ENCODE measurements at places on chromosomes 1 and 21.

DNA sequence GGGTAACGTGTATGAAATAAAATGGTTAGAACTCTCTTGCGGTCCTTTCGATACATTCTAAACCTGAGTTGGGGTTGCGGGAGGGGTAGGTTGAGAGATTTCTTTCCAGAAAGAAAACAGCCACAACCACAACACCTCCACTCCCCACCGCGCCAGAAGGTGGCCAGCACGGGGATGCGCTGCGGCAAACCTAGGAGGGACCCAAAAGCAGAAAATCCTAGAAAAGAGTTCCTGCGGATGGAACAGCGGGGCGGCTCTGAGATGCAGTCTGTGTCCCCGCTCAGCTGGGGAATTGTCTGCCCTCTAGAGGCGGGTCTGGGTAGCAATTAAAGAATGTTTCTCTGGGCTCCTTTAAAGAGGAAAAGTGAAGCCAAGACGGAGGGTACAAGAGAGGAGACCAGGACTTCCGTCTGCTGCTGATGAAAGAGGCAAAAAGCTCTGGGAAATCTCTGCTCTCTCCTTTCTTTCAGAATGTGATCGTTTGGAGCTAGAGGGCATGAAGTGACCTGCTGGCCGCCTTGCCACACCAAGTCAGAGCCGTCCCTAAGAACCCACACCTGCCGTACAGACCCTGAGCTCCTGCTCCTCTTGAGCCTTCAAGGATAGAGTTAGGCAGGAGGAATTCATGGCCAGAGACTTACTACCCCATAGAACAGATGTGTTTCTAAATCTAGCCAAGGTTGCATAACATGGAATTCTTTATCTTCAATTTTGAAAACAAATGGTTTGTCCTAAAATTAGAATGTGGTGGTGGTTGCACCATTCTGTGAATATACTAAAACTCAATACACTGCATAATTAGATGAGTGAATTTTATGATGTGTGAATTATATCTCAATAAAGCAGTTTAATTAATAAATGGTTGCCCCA is 46.5 kb upstream of the COA6 start:
- peak; percentile 79 for DNase-seq

GRCh38 chr1:157774412-157774811 is 2.5 kb downstream of the FCRL2 start:
- DNase-seq, result no peak

- peak; percentile 71 for DNase-seq
These were observed 5.4 kb downstream of the PLA2G2E start for GRCh38 chr1:19918057-19918456.

DNA sequence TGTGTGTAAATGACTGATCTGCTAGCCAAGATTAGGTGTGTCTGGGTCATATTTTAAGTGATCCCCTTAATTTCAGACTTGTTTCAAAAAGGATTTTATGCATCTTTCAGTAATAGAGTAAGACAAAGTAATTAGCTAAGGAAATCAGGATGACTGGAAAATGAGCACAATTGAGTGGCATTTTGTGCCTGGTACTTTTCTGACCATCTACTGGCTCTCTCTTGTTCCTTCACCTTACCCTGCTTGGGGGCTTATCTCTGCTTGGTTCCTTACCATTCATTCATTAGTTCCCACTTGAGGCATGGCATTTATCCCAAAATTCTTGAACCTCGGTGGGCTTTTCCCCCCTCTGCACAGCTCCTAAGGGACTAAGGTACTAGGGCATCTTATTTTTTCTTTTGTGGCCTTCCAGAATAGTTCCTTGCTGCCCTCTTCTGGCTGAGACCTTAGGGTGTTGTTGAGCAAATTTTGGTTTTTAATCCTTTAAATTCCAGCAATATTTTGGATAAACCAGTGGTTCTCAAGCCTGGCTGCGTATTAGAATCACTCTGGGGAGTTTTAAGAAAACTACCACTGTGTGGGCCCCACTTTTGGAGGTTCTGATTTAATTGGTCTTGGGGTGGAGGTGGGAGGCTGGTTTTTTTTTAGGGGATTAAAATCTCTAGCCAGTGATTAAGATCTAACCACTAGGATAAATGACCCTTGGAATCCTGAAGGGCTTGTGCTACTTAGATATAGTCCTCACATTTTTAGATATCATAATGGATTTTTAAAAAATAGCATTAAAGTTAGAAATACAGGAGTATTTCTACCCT is 50.8 kb downstream of the HS2ST1 start:
- DNase-seq, result peak; percentile 4

DNA sequence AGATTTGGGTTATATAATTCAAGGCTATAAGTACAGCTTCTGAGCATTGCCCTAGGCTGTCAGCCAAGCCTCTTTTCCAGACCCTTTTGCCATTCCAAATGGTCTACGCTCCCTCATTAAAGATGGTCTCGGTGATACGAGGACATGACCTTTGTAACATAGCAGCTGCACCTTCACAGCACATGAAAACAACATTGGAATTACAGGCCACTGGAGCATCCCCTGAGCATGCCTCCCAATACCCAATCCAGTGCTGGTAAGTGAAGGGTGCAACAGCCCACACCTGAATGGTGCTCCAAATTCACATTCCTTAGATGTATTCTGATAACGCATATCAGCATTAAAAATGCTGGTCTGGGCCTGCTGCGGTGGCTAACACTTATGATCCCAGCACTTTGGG is 20.1 kb upstream of the PTPRF start:
- no peak for DNase-seq

DNA sequence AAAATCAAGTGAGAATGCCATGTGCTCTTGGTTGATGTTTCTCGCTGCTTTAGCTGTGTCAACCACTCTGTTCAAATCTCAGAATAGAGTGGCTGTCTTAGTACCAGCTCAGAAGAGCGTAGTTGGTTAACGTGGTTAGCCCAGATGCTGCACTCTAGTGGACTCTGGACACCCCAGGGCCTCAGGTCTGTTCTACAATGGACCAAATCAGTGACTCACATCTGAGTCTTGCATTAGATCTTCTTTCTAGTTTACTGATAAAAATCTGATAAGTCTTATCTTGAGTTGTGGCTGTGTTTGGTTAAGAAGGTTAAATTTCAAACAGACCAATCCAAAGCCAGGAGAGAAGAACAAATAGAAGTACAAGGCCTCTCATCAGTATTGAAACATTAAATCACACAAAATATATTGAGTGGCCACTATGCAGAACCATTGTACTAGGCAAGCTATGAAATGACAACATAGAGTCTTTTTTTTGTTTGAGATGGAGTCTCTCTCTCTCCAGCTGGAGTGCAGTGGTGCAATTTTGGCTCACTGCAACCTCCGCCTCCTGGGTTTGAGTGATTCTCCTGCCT is 104.1 kb downstream of the NR5A2 start:
- DNase-seq, result no peak

- DNase-seq, result no peak
These were observed 454.5 kb downstream of the SMYD3 start for GRCh38 chr1:246052603-246053002.

DNA sequence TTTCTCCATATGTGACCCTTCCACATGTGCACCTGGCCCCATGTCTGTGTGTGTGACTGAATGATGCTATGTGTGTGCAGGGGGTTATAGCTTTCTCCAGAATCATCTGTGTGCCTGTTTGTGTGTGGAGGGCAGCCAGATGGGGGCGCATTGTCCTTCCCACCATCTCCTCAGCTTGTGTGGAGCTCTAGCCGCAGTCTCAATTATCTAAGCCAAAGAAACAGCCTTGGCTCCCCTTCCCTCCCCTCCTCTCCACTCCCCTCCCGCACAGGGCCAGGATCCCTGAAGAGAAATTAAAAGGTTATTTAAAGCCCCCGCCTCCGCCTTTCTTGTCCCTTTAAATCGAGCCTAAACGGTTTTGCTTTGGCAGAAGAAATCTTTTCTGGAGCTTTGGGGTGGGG is 1.8 kb upstream of the DMBX1 start:
- DNase-seq, result no peak

- DNase-seq, result no peak
These were observed 348.7 kb upstream of the NR5A2 start for GRCh38 chr1:199678771-199679170.

DNA sequence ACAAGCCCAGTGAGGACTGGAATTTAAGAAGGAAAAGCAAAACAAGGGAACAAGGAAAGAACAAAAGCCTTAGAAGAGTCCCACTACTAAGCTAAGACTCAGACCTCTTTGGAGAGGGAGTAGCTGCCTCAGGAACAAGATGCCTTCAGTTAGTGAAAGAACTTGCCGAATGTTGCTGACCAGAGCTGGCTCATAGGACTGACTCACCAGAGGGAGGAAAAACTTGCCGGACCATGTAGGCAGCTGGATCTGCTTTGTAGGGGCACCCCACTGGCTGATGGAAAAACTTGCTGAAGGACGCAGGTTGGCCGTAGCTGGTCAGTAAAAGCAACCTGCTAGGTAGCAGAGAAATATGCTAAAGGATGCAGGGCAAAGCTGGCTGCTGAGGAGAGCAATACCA is 15.3 kb upstream of the ZSWIM5 start:
- DNase-seq, result no peak

GRCh38 chr21:29585462-29585861 is 286.7 kb downstream of the BACH1 start:
- no peak for DNase-seq

GRCh38 chr1:26163684-26164035 is 4.8 kb downstream of the FAM110D start:
- DNase-seq, result no peak

DNA sequence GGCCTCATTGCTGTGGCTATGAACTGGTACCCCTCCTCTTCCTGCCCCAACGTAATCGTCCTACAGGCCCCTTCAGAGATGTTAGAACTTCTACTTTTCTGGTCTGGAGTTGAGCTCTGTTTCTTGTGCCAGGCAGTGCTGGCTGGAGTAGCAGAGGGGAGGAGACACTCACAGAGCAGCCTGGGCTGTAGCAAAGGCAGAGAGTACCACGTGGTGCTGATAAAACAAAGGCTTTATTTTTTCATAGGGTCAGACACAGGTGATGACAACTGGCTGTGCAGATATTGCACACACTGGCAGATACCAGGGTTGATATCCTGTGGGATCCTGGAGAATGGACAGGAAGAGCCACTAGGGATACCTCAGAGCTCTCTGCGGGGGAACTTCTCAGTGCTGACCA is 23.2 kb downstream of the CRCT1 start:
- no peak for DNase-seq

DNA sequence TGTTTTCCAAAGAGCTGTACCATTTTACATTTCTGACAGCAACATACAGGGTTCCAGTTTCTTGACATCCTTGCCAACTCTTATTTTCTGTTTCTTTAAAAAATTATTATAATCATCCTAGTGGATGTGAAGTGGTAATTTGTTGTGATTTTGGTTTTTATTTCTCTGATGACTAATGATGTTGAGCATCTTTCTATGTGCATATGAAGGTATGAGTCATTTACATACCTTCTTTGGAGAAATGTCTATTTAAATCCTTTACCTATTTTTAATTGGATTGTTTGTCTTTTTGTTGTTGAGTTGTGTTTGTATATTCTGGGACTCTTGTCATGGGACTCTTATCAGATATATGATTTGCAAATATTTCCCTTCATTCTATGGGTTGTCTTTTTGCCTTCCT is 20.8 kb upstream of the MPC2 start:
- DNase-seq, result no peak

DNA sequence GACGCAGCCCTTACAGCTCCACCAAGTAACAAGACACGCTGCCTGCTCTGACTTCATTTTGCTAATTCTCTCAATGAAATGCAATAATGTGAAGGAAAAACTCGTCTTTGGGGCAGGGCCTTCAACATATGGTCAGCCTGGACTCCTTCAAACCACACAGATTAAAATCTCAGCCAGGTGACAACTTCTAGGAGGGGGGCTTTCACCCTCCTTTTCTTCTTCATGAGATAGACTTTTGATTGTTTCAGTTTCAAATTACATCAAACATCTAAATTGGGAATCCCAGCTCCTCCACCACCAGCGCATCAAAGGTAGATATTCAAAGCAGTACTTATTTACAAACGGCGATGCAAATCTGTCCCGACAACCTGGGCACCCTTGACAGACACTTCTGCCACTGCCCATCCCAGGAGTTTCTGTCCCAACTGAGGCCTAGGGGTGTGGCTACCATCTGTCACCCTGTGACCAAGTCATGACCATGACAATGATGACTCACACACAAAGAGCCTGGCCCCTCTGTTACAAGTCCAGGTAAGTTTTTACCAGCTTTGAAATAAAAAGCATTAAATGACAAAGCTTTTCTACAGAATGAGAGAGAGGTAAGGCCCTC is 29.7 kb downstream of the SSBP3 start:
- no peak for DNase-seq

GRCh38 chr1:109769330-109770078 is 5.8 kb upstream of the EPS8L3 start:
- no peak for DNase-seq

DNA sequence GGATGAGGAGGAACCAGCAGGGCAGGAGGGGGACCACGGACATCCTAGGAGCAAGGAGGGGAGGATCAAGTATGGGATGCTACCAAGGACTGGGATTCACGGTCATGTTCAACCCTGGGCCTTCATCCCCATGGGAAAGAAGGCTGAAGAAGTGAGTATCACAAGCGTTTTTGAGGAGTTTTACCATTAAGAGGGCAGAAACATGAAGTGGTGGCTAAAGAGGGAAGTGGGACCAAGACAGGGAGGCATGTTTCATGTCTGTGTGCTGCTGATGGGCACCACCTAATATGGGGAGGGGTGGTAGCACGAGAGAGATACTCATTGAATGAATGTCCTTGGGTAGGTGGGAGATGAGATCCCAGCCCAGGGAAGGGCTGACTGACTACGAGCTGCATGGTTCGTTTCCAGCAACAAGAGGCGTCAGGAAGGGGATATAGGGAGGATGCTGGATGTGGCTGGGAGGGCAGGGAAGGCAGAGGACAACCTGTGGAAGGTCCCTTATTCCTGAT is 11.3 kb upstream of the LSS start:
- no peak for DNase-seq

DNA sequence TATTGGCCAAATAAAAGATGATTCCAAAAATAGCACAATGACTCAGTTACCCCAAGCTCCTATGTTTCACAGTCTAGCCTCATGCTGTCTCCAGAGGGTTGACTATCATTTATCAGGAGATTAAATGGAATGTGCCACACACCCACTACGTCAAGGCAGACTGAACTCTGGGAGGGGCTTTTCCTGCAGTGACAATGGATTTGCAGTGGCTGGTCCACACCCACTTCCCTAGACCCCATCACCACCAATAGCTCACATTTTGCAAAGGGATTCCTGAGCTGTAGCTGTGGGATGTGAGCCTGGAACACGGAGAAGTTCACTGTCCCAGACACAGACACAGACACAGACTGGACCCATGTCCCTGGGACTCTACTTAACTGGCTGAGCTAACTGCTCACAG is 77.1 kb downstream of the HLCS start:
- DNase-seq, result no peak

GRCh38 chr1:147264158-147264768 is 21.8 kb downstream of the CHD1L start:
- DNase-seq, result no peak

DNA sequence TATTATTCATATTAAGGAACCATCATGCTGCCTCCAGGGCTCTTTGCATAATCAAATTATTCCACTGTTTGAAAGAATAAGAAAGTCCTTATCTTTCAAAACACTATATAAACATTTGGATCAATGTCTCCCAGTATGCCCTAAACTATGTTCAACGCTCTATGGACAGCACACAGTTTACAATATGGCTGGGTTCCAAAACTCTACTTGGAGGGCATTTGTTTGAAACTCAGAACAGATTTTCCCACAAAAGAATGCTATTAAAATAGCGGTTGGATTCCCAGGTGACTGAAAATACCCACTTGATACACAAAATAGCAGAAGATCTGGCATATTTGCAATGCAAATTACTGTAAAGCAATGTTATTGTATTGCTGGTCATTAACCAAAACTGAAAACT is 3.2 kb downstream of the HAO2 start:
- DNase-seq, result no peak

- no peak for DNase-seq
These were observed 48.3 kb downstream of the ADGRL2 start for GRCh38 chr1:81848880-81849682.

GRCh38 chr1:82487778-82488177 is 687.0 kb downstream of the ADGRL2 start:
- no peak for DNase-seq
